ENCODE measurements at places on chromosomes 16 and 17.

- DNase-seq, result no peak
Measured at GRCh38 chr17:5027916-5028315, 7.3 kb downstream of the SLC52A1 start.

GRCh38 chr16:87457061-87457611, 35.7 kb downstream of the ZCCHC14 start:
- peak; percentile 55 for DNase-seq

GRCh38 chr16:539901-540530, 12.5 kb downstream of the CAPN15 start:
- no peak for DNase-seq

GRCh38 chr17:76499267-76499667, 2.0 kb downstream of the RHBDF2 start:
- DNase-seq, result no peak

GRCh38 chr17:69898601-69899000, 176.4 kb upstream of the KCNJ16 start:
- DNase-seq, result no peak

- DNase-seq, result no peak
Measured at GRCh38 chr17:64628641-64629040, 33.5 kb downstream of the SMURF2 start.

DNA sequence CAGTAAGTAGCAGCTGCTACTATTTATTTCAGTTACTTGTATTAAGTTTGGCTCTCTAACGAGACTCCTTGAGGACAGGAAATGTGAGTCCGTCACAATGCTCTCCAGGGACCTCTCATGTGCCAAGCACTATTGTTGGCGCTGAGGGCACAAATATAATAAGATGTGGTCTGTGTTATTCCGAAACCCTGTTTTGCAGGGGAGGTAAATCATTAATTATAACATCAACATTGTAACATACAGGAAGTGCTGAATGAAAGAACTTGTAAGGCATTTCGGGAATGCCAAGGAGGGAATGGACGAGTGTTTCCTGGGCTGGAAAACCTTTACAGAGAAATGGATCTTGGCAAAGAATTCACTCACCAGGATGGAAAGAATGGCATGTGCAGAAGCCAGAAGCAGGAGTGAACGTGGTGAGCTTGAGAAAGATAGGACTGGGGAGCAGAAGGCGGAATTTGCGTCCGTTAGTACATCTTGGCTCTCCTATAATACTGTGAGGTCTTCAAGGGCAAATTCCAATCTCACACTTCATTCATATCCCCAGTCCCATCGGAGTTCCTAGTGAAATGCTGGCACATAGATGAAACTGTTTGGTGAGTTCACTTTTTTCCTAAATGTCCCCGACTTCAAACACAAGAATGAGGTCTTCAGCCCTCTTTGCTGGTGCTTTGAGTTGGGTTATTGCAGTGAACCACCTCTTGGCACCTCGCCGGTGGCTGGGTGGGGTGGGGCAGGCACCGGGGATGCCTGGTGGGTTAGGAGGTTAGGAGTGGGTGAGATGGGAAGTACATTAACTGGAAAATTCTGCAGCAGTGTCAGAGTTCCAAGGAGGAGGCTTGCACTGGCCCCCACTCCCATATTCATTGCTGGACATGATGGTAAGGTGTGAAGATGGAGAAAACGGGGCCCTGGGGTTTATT, 11.5 kb downstream of the TAC4 start:
- no peak for DNase-seq

- DNase-seq, result peak; percentile 76
Measured at GRCh38 chr17:77451894-77452852, 311.4 kb downstream of the SEC14L1 start.

- no peak for DNase-seq
Measured at GRCh38 chr17:15462976-15463772, 4.2 kb downstream of the CDRT4 start.

GRCh38 chr17:76260220-76260619, 4.9 kb upstream of the UBALD2 start:
- no peak for DNase-seq

DNA sequence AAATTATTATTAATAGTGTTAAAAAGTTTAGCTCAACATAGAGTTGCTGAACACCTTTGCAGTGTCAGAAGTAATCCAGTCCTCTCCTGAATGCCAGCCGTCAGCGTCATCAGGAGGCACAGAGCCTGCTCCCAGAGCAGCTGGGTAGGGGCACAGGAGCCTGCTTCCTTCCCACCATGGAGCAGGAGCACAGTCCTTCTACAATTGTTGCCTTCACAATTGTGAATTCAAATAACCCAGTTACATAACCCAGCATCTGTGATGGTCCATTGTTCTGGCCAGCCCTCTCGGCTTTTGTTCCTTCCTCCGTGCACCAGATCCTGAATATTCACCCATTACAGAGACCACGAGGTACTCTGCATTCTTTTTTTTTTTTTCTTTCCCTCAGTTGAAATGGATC, 393.9 kb upstream of the MAF start:
- no peak for DNase-seq

DNA sequence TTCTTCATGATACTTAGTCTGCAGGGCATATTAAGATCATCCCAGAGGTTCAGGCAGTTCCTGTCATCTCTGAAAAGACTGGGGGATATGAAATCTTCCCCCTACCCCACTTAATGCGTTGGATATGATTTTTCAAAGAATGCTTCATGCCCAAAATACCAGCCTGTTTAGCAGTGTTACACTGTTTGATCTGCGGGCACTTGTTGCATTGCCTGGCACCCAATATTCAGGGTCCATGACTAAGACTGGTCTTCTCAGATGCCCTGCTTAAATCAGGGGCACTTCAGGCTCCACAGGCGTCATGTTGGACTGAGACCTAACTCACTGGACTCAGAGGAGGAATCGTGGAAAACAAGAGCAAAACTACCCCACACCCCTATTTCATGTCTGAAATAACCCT, 6.4 kb upstream of the RASL10B start:
- no peak for DNase-seq

DNA sequence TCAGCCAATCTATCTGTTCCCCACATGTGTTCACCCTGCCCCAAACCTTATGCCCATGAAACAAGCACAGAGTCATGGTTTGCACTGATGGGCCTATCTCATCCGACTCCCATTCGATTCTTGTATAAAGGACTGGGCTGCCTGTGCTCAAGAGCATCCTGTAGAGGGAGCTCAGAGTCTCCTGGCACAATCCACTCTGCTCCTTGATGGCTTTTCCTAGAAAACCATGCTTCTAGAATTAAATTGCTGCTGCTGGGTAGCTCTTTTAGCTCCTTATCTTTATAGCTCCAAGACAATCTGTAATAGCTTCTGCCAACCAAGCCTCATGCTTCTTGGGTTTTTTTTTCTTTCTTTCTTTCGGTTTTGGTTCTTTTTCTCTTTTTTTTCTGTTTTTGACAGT, 9.7 kb downstream of the ZNF19 start:
- no peak for DNase-seq

DNA sequence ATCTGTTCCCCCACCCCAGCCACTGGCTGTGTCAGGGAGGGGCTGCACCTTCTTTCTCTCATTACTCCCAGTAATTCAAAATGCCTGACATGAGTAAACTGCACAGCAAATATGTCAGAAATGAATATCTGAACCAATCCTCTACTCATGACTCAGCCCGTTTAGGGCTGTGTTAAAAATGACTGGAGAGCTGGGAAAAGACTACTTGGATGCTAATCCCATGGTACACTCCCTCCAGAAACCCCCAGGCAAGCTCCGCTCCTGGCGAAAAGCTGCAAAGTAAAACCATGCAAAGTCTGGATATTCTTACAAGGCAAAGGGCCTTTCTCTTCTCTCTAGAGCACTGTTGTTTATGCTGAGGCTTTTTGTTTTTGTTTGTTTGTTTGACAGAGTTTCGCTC, 448.1 kb upstream of the DYNLRB2 start:
- DNase-seq, result no peak

- no peak for DNase-seq
Measured at GRCh38 chr16:85227084-85227945, 115.0 kb upstream of the CIBAR2 start.

GRCh38 chr17:64780096-64781013, 118.2 kb upstream of the SMURF2 start:
- DNase-seq, result peak; percentile 93

DNA sequence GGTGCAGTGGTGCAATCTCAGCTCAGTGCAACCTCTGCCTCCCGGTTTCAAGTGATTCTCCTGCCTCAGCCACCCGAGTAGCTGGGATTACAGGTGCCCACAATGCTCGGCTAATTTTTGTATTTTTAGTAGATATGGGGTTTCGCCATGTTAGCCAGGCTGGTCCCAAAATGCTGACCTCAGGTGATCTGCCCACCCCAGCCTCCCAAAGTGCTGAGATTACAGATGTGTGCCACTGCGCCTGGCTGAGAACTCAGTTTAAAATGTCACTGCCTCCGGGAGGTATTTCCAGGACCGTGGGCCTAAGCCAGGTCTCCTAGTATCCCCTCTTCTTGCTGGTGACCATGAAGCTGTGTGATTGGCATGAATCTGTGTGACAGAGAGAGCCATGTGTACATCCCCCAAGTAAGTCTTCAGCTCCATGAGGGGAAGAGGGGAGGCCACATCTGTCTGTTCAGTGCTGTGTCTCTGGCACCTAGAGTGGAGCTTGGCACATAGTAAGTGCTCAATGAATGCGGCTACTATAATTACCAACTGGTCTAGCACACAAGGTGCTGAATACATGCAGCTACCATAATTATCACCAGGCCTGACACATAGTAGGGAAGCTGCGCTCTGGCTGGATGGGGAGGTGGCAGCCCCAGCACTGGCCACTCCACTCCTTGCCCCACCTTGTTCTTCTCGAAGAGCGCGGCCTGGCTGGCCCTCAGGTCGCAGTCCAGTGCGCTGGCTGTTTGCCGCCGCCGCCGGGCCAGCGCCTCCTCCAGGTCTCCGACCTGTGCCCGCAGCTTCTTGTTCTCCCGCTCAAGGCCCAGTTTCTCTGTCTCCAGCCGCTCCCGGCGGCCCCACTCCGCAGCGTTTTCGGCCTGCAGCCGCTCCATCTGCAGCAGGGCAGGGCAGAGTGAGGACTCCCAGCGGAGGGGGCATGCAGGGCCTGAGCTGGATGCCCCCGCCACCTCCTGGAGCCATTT, 18.7 kb downstream of the CCDC102A start:
- no peak for DNase-seq

DNA sequence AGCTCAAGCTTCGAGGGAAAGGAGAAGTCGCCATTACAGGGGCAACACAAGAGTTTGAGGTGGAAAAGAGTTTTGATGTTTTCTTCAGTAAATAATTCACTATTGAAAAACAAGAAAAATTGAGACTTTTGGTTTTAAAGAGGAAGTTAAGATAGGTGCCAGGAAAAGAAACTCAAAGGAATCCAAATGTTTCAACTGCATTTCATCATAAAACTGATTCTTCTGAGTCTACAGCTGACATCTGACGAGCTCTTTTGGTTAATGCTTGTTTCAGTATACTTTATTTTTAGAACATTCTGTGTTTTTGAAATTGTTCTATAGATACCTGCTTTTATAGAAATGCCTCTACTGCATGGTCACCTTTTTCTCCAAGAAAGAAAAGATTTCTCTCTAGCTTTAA, 54.0 kb downstream of the ERN1 start:
- no peak for DNase-seq

- DNase-seq, result no peak
Measured at GRCh38 chr17:50923611-50924010, 57.5 kb upstream of the TOB1 start.

- DNase-seq, result no peak
Measured at GRCh38 chr17:81448950-81449349, 53.7 kb downstream of the BAHCC1 start.

- DNase-seq, result no peak
Measured at GRCh38 chr17:5286846-5287245, 4.8 kb downstream of the RABEP1 start.

DNA sequence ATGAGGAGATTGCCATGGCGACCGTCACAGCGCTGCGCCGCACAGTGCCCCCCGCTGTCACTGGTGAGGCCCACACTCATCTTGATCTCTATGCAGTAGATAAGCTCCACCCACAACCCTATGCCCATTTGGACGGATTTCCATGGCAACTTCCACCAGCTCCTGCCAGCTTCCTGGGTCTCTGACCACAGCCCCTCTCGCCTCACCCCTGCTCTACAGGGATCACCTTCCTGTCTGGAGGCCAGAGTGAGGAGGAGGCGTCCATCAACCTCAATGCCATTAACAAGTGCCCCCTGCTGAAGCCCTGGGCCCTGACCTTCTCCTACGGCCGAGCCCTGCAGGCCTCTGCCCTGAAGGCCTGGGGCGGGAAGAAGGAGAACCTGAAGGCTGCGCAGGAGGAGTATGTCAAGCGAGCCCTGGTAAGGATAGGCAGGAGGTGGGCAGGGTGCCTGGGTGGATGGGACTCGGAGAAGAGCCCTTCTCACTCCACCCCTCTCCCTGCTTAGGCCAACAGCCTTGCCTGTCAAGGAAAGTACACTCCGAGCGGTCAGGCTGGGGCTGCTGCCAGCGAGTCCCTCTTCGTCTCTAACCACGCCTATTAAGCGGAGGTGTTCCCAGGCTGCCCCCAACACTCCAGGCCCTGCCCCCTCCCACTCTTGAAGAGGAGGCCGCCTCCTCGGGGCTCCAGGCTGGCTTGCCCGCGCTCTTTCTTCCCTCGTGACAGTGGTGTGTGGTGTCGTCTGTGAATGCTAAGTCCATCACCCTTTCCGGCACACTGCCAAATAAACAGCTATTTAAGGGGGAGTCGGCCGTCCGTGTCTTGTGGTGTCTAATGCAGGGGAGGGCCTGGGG, 4.3 kb downstream of the ALDOA start:
- no peak for DNase-seq

GRCh38 chr17:59331929-59332748, 684 bp downstream of the YPEL2 start:
- peak; percentile 73 for DNase-seq

- DNase-seq, result no peak
Measured at GRCh38 chr16:50523710-50524109, 24.5 kb upstream of the NKD1 start.

- DNase-seq, result no peak
Measured at GRCh38 chr17:75194879-75195278, 10.6 kb upstream of the NUP85 start.

- DNase-seq, result peak; percentile 72
Measured at GRCh38 chr17:76727745-76728456, 1.3 kb downstream of the METTL23 start.

GRCh38 chr16:53220585-53220984, 165.8 kb downstream of the CHD9 start:
- no peak for DNase-seq

GRCh38 chr16:77290451-77291115, 91.4 kb downstream of the SYCE1L start:
- DNase-seq, result no peak

- no peak for DNase-seq
Measured at GRCh38 chr17:18321309-18321708, 6.2 kb downstream of the SMCR8 start.

DNA sequence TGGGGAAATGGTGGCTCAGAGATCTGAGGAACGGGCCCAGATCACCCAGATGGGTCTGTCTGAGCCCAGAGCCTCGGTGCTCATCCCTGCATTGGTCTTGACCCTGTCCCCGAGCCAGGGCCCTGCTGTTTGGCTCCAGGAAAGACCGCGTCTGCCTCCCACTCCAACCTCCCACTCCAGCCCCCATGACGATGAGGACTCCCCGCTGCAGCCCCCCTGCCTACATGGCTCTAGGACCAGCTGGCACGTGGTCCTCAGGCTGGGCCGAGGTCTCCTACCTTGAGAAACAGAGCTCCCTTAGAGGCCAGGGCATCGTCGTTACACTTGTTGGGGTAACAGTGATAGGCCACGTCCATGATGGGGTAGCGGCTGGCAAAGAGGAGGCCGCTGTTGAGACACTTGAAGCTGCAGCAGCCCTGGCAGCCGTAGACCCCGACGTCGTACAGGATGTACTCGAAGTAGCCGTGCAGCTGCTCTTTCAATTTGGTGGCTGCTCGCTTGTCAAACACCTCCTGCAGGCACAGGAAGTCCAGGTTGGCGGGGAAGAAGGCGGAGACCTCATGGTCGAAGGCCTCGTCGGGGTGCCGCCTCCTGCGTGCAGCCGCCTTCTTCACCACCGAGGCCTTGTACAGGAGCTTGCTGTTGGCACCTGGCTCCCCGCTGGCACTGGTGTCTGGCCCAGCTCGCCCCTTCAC, 59.9 kb downstream of the PRMT7 start:
- peak; percentile 72 for DNase-seq
